Panc1 (cell line): ENCODE measurements at places on chromosomes 13 and 19.

DNA sequence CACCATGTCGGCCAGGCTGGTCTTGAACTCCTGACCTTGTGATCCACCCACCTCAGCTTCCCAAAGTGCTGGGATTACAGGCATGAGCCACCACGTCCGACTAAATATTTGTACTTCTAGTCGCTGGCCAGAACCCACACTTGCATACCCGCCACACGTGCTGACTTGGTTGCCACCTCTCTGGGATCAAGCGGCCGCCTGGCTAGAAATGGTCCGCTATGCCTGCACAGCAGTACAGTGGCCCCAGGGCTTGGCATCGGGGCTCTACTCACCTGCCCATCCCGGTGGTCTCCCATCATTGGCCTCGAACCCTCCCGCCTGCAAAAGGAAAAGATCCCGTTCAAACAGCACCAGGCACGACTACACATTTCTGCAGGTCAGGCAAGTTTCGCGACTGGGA lies 23.7 kb upstream of the TINCR start:
- DNase-seq = no peak

DNA sequence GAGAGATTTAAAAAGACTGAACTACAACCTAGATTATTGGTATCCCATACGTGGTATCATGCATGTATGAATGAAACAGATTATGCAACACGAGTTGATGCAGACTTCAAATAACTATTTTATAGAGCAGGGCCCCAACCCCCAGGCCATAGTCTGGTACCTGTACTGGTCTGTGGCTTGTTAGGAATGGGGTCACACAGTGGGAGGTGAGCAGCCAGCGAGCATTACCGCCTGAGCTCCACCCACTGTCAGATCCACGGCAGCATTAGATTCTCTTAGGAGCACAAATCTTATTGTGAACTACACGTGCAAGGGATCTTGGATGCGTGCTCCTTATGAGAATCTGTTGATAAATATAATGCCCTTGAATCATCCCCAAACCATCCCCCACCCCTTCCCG lies 320.2 kb downstream of the TBC1D4 start:
- no peak for DNase-seq

- no peak for DNase-seq
These were observed 20.7 kb upstream of the CLN5 start for GRCh38 chr13:76971215-76971614.

DNA sequence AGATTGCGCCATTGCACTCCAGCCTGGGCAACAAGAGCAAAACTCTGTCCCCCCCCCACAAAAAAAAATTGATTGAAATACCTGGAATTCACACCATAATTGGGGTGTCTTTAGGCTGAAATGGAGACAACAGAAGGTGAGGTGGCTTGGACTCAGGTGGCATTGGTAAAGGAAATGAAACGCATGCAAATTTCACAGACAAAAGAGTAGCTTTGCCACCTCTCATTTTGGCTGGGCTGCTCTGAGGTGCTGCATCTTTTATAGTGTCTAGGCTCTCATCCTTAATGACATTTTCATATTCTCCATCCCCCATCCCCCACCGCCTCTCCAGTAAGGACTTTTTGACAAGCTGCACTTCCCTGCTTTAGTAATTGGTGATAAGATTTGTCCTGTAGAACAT lies 6.9 kb downstream of the UBE2L5 start:
- DNase-seq = no peak

- no peak for DNase-seq
These were observed 539.2 kb downstream of the GPC6 start for GRCh38 chr13:93765811-93766210.

DNA sequence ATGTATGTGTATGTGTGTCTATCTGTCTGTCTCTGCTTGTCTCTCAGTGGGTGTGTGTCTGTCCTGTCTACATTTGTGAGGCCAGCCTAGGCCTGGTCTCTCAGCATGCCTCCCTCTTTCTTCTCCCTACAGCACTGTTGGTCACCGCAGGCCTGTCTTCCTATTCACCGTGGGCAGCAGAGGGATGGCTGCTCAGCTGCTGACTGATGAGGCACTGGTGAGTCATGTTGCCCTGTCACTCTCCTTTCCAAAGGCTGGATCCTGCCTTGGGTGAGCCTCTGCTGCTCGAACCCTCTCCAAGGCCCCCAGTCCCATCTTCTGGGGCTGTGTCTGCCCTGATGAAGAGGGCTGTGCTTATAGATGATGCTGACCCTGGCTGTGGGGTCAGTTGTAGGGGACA lies 6.3 kb downstream of the ZNF71 start:
- DNase-seq = no peak

- no peak for DNase-seq
These were observed 5.3 kb downstream of the FXYD3 start for GRCh38 chr19:35120898-35121297.

GRCh38 chr19:39745643-39746042 lies 7.8 kb upstream of the CLC start:
- no peak for DNase-seq

- DNase-seq = no peak
These were observed 36.6 kb downstream of the MUC16 start for GRCh38 chr19:8973501-8974091.

- no peak for DNase-seq
These were observed 530.0 kb upstream of the ARGLU1 start for GRCh38 chr13:107097916-107098315.

- no peak for DNase-seq
These were observed 65.4 kb downstream of the TUBGCP3 start for GRCh38 chr13:112522578-112522977.

- DNase-seq = no peak
These were observed 125.5 kb downstream of the TBC1D4 start for GRCh38 chr13:75356421-75356820.

DNA sequence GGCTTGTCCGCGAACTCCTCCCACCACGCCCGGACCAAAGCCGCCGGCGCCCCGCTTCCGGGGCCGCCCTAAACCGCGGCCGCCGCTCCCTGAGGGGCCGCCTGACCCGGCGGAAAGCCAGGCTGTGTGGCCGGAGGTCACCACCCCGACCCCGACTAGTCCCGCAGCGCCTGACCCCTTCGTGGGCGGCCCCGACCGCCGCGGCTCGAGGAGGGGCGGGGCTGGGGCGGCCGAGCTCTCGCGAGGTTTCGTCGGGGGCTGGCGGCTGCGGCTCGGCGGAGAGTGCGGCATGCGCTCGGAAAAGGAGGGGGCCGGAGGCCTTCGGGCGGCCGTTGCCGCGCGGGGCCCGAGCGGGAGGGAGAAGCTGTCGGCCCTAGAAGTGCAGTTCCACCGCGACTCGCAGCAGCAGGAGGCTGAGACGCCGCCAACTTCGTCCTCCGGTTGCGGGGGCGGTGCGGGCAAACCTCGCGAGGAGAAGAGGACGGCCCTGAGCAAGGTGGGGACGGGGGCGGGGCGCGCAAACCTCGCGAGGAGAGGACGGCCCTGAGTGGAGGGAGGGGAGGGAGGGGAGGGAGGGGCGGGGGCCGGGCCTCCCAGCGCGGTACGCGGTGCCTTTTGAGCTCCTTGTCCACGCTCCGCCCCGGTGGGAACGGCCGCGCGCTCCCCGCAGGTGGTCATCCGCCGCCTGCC lies at the start of gene UPF3A:
TSS of gene UPF3A (plus strand) at position 251 of the 690 bp plus-strand sequence. CDS start at position 290, 39 bp downstream.
- DNase-seq = no peak

- no peak for DNase-seq
These were observed 40.5 kb downstream of the GATAD2A start for GRCh38 chr19:19445911-19446361.

DNA sequence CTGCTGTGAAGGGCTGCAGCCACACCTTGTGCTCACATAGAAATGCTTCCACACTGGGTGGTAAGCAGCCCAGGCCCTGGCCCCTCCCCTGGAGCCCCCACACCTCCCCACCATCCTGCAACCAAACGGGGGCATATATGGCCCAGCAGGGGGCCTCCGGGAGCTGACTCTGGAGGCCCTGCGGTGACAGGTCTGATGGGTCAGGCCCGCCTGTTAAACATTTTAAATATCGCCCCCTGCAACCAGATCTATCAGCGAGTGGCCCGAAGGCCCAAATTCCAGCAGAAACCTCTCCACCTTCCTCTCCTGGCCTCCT lies 48.0 kb upstream of the KATNAL1 start:
- DNase-seq = no peak

DNA sequence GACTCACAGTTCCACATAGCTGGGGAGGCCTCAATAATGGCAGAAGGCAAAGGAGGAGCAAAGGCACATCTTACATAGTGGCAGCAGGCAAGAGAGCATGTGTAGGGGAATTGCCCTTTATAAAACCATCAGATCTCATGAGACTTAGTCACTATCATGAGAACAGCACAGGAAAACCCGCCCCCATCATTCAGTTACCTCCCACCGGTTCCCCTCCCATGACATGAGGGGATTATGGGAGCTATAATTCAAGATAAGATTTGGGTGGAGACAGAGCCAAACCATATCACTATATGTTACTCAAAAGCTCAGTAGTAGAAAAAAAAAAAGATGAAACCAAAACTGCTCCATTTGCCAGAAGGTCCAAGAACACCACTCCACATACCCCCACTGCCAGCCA lies 58.5 kb downstream of the DNAJC15 start:
- DNase-seq = no peak

- DNase-seq = no peak
These were observed 23.5 kb downstream of the KCTD15 start for GRCh38 chr19:33819880-33820781.

DNA sequence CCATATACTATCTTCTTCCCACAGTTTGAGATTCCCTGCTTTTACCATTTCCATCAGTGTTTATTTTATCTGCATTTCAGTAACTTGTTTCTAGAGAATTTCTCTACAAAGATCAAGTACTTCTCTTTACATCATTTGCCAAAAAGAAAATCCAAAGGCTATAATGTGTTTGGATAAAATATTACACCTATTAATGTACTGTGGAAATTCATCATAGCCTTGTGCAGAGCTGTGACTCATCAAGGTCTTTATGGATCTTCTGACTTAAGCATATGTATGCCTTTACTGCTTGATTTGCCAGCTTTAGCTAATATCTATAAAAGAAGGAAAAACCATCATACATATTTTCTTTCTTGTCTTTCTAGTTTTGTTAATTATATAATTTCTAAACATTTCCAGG lies 9.6 kb upstream of the HTR2A start:
- no peak for DNase-seq

DNA sequence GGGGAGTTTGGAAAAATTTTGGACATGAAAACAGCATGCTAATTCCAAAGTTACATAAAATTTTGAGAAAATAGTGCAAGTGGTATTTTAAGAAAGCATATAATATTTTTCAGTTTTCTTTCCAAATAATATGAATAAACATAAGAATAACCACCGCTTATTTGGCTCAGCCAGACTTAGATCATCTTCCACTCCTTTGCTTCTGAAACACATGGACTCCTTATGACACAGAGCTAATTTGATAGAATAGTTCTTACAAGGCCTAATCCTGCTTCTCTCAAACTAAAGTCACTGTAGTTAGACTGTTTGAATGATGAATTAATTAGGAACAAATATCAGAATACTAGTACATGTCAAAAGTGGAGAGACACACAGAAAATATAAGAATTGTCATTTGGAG lies 165.5 kb downstream of the POSTN start:
- DNase-seq = no peak

DNA sequence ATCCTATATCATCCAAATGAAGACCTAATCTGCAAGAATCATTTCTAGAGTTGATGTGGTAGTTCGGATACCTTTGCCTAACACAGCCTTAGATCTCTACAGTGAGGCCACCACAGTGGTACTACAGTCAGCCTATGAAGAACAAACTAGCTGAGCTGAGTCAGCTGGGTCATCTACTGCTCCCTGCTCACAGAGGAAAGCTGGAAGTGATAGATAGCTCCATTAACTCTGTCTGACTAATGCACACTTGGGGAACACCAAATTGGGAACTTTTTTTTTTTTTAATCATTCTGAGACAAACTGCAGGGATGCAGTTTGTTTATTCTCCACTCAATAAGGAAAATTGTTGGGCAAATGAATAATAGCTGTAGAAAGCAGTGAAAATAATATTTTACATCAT lies 1160.6 kb downstream of the PCDH9 start:
- DNase-seq = no peak

GRCh38 chr19:40363069-40363468 lies 14.6 kb downstream of the PLD3 start:
- no peak for DNase-seq

GRCh38 chr19:13979244-13979615 lies 26.9 kb downstream of the RFX1 start:
- no peak for DNase-seq

GRCh38 chr13:36310417-36311108 lies 12.9 kb upstream of the CCDC169 start:
- no peak for DNase-seq

DNA sequence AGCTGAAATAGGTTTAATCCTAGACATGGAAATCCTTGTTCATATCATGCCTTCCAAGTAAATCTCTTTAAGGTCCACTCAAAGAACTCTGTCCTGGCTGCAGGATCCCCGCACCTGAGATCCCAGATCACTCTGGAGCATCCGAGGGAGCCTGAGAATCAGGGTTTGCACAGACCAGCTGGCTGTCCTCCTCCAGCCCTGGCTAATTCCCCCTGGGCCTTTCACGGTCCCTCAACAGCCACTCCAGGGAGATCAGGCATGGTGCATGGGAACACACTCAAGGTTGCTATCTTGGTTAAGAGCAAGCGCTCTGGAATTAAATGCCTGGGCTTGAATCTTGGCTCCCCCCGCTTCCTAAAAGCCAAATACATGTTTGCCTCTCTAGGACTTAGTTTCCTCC lies 130.8 kb downstream of the IRS2 start:
- no peak for DNase-seq

GRCh38 chr19:47607564-47608073 lies 1.3 kb upstream of the BICRA start:
- DNase-seq = no peak

- DNase-seq = no peak
These were observed 5.6 kb upstream of the TM9SF2 start for GRCh38 chr13:99495466-99496183.

DNA sequence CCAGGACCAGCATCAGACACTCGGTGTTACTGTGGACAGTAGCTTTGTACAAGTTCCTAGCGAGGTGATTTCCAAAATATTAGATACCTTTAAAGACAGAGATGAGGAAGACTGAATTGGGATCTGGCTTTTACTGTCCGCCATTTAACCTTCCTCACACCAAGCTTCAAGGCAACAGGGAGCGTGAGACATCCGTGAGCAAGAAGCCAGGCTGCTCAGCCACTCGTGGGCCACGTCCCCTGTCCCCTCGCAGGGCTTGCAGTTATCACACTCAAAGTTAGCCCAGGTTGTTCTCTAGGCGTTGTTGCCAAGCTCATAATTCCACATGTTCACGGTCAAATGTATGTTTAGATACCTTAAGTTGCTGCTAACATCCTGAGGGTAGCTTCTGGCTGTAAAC lies 102.9 kb downstream of the COL4A2 start:
- no peak for DNase-seq

DNA sequence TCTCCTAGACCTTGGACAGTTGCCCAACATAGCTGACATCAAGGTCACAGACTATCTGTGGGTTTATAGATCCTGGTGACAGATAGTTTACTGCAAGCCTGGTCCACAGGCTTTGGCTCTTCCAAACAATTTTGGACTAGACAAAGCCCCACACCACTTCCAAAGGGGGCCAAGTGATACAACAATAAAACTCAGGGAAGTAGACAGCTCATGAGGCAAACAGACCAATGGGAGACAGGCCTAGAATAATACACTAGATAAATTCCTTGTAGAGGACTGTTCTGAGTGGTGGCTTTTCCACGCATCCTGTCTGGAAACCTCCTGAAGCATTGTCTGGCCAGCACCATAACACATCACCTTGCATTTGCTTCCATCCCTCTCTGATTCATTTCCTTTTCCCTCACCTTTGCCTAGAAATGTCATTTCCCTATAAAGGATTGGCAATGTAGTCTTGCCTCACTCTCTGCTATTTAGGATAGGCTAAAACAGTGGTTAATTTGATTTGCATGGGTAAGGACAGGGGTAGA lies 284.2 kb downstream of the POU4F1 start:
- DNase-seq = no peak
